Activated T-cell treated with anti-CD3 and anti-CD28 coated beads for 4 hours (primary cell): ENCODE measurements at places on chromosomes 1 and 21.

DNA sequence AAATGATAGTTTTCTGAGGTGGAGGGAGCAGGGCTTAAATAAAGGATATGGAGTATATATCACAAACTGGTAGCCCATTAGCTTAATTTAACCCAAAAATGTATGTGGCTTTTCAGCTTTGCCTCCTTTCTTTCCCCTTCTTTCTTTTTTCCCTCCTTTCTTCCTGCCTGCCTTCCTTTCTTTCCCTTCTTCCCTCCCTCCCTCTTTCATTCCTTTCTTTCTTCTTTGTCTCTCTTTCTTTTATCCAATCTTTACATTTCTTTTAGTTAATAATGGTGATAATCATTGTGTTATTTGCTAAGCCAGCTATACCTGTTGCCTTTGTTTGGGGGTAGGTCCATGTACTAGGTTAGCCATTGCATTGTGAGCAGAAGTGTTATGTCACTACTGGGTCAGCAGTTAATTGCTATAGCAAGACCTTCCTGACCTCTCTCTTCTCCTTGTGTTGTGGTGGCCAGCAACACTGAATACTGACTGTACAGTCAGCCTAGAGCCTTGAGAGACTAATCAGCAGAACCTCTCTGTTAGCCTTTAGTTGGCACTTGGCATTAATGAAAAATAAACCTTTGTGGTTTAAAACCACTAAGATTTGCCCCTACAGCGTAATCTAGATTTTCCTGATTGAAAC, 5.1 kb downstream of the GORAB start:
- no peak for DNase-seq

- no peak for DNase-seq
Observed at GRCh38 chr1:164716992-164717703, 158.2 kb downstream of the PBX1 start.

DNA sequence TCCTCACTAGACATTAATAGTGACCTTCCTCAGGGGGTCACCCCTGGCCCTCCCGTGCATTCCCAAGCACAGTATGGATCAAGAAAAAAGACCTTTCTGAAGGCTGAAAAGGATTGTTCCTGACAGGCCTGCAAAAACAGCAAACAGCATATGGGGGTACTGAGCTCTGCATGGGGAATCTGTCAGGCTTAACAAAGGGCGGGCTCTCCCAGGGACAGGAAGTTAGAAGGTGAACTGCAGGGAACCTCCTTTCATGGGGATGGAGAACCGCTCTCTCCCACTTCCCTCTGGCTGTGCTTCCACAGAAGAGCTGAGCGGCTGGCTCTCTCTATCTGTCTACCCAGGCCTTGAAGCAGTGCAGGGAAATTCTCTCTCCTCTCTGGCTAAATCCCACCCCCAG, 91.7 kb downstream of the DTL start:
- no peak for DNase-seq

DNA sequence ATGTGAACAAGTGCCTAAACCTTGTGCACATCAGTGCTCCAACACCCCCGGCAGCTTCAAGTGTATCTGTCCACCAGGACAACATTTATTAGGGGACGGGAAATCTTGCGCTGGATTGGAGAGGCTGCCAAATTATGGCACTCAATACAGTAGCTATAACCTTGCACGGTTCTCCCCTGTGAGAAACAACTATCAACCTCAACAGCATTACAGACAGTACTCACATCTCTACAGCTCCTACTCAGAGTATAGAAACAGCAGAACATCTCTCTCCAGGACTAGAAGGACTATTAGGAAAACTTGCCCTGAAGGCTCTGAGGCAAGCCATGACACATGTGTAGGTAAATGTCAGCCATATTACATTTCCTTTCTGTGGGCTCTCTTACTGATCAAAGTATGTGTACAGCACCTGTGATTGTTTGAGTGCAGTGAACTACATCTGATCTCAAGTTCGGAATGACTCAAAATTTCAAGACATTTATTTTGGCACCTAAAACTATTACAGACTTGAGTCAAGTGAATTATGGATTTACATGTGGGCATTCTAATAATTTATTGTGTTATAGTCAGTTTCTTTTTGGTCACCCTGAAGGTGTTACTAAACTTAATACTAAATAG, 196.5 kb downstream of the TPR start:
- no peak for DNase-seq

- DNase-seq, result no peak
Observed at GRCh38 chr1:16038620-16038912, 5.0 kb upstream of the CLCNKB start.

- no peak for DNase-seq
Observed at GRCh38 chr1:31368611-31369107, 4.2 kb downstream of the FABP3 start.

DNA sequence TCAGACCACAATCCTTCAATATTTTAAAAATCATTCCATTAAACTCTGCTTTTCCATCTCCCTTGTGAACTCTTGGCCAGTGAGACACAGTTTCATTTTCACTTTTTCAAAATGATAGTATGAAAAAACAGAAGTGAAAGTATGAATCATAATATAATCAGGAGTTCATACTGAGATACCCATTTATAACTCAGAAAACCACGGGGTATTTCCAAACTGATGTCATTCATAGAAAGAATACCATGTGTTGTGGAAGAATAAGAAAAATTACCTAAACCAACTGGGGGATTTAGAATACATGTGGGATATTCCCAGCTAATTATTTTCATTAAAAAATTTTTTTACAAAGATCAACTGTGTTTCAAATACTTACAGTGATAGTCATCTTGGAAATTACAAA, 149.9 kb downstream of the MRPL39 start:
- DNase-seq, result no peak

DNA sequence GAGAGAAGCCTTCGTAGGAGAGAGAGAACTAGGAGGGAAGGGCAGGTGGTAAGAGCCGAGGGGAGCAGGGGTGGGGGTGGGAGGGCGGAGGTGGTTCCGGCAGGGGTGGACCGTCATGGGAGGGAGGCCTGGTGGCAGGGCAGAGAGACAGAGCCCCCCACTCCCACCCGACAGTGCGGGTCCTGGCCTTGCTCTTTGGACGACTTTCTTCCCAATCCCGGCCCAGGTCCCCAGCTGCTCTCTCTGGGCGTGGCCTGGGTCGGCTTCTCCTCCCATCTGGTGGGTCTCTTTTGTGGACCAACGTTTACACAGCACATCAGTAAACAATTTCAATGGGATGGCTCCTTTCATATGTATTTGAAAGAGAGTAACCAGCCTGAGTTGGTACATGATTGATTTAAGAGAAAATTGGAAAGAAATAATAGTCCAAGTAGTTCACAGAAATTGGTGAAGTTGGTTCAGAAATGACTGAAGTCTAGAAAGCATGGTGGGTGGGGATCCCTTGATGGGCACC, 56.9 kb downstream of the LDLRAD2 start:
- no peak for DNase-seq

- no peak for DNase-seq
Observed at GRCh38 chr1:157870490-157870889, 28.9 kb upstream of the CD5L start.

DNA sequence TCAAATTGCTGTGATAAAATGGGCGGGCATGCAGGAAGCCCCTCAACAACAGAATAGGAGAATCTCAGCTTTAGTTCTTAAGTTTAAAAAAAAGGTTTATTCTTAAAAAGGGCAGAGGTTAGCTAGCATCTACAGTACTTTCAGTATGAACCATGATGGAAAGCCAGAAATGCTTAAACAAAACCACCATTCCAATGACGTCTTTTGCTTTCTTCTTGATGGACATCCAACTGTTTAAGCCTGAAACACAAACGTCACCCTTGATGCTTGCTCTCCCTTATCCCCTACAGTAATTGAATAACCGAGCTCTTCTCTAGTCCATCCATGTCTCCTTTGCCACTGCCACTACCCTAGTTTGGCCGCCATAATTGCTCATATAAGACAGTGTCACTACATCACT, 25.7 kb downstream of the TAF5L start:
- no peak for DNase-seq

- DNase-seq, result peak; percentile 74
Observed at GRCh38 chr1:3618881-3619671, 5.7 kb upstream of the TPRG1L start.

DNA sequence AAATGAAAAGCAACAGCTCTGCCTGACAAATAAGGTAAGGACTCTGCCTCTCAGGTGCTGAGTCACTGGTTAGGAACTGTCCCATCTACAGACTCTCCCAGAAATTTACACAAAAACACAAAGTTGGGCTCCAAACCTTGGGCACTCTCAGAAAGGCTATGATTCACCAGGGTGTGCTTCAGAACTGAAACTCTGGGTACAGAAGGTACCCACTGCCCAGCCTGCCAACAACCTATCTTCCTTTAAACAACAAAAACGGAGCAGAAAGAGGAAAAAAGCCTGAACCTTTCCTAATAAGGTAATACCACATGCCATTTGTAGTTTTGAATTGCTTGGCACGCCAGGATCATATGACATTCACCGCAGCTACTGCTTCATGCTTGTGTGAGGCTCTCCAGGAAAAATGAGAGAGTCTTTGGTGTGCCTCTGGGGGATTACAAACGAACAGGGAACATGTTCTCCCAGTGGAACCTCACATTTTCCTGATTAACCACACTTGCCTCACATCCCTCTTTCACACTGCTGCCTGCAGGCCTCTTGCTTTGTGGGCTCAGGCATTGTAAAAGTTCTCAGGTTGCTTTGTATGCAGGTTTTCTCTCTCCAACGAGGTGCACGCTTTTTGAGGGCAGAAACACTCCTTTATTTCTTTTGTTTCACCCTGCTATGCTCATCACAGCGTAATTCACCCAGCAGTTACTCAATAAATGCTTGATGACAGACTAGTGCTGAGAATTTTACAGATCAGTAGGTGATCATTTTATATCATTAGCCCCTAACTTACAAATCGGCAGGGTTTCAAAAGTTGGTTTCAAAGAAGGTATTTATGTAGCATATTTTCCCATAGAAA, 65.1 kb downstream of the GADD45A start:
- DNase-seq, result no peak

DNA sequence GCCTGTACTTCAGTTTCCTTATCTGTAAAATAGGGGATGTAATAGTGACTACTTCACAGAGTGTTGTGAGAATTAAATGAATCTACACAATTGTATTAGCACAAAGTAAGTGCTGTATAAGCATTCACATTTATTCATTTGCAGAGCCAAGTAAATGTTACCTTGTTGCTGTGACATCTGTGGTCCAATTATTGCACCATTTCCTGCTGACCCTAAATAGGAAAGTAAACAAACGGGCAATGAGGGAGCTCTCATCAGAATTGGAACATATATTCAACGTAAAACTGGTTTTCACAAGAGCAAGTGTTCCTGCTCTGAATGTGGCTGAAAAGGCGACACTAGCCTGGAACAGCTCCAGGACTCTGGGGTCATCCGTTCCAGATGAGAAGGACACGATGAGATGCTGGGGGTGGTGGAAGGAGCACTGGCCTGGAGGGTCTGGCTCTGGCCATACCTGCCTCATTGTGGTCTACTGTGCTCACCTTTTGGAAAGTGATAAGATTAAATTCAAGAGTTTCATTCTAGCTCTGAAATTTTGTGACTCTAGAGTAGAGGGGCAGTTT, 34.5 kb downstream of the PROX1 start:
- no peak for DNase-seq

- DNase-seq, result no peak
Observed at GRCh38 chr1:212979340-212980122, 29.2 kb downstream of the VASH2 start.

DNA sequence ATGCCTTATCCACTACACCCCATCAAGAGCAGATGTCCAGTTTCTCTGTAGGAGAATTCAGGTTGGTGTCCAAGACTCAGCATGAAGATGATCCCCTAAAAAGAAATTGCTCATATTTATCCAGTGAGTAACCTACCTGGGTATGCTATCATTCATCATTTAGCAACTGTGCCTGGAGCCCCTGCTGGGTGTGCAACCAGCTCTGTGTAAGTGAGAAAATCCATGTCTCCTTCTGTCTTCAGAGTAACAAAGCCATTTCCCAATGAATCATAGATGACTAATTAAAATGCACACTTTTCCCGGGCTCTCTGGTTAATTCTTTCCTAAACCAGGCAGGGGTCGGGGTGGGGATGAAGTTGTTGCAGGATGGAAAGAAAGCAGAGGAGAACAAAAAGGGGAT, 35.8 kb downstream of the OLFML3 start:
- no peak for DNase-seq

- no peak for DNase-seq
Observed at GRCh38 chr1:42698081-42698813, 16.0 kb downstream of the YBX1 start.

- DNase-seq, result no peak
Observed at GRCh38 chr1:51265618-51266017, 29.5 kb downstream of the RNF11 start.

DNA sequence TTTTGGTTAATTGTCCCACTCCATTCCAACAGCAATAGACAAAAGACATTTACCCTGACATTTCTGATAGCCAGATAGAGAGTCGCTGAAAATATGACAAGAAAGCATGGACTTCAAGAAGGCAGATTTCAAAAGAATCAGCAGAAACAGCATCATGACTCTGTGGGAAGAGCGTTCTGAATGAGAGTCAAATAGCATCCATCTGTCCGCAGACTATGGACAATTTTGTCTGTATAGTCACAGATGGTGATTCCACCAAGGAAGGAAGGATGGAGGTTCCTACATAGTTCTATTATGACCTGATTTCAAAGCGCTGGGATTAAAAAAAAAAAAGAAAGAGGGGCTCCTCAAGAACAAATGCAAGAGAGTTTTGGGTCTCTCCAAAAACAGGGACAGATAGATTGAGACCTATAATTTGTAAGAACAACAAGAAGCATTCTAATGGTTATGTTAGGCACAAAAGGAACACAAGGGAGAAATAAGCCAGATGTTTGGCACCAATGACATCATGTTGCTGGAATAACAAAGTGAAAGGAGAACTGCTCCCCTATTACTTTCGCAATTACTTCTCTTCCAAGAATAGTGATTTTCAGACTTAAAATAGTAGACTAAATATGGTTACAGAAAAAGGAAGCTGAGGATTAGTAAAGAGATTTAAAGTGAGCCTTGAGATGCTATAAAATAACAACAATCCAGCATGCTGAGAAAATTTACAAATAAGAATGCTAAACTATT, 28.5 kb downstream of the NIBAN1 start:
- no peak for DNase-seq

- DNase-seq, result no peak
Observed at GRCh38 chr1:230185076-230186001, 118.3 kb downstream of the GALNT2 start.

GRCh38 chr1:200165493-200166220, 138.1 kb downstream of the NR5A2 start:
- DNase-seq, result no peak

- no peak for DNase-seq
Observed at GRCh38 chr1:243680860-243681259, 169.2 kb downstream of the AKT3 start.

DNA sequence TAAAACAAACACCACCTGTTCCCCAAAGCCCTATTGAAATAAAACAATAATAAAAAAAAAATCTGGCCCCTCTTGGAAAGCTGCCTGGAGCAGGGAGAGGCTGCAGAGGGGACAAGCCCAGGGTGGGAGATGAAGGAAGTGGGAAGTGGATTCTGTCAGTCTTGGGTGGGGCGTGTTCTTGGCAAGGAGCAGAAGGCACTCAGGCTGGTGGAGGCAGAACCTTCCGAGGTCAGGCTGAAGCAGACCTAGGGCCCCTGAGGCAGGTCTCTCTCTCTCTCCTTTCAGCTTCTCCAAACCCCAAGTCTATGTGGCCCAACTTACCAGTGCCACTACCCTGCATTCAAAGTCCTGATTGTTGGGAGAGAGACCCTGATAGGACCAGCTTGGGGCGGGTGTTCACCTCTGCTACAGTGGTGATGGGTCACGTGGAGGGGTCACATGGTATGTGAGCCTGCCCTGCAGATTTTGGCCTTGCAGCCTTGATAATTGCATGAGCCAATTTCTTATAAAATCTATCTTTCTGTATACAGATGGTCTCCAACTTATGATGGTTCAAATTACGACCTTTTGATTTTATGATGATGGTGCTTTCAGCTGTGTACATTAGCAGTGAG, 145.4 kb upstream of the C1orf174 start:
- DNase-seq, result no peak
